ENCODE measurements at places on chromosomes 4 and X.
A peak's percentile ranks its signal among the peaks of the same experiment; 100 is the strongest.

GRCh38 chr4:170773709-170774273, 684.0 kb upstream of the AADAT start:
- DNase-seq, result no peak

DNA sequence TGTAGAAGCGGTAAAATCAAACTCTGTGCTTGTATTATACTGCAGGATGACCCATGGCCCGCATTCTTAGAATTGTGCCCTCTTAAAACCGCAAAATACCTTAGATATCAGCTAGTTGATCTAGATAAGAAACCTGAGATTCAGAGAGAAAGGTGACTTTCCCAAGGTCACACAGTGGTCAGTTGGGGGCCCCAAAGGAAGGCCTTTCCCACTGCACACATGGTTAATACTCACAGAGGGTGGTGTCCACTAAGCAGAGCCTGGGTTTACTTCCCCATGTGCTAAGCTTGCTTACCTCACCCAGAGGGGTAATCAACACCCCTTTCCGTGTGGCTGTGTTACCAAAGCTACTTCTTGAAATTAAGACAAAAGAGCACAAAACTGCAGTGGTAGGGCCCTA, 66.3 kb downstream of the RBM47 start:
- DNase-seq, result no peak

DNA sequence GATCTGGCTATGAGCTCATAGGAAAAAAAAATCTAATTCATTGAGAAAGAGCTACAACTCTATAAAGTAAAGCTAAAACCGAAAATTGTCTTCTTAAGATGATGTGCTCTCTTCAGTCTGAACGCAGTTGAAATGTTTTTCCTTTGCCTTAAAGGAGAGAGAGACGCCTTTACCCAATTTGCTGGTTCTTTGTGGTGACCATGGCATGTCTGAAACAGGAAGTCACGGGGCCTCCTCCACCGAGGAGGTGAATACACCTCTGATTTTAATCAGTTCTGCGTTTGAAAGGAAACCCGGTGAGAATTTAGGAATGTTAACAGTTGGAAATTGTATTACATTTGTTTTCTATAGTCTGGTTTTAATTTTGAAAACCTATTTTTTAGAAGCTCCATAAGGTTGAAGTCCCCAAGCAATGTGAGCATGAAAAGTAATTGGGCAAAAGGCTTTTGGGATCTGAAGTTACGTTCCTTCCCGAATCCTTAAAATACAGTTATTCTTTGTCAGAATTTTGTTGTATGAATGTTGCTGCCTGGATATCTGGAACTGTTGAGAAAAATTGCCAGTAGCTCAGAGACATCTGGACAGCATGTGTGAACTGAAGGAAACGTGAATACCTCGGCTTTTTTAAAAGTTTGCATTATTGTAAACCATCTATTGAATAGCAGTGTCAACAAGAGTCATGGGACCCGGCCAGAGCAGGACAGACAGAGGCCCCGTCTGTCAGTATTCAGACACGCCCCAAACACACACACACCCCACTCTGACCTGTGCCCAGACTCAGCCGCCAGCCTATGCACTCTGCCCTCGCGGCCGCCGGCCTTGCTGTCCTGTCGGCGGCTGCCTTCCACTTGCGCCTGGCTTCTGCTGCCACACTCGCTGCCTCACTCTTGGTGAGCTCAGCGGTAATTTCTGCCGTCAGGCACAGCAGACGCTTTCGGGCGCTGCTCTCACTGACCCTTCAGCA, 9.9 kb downstream of the PIGG start:
- no peak for DNase-seq

DNA sequence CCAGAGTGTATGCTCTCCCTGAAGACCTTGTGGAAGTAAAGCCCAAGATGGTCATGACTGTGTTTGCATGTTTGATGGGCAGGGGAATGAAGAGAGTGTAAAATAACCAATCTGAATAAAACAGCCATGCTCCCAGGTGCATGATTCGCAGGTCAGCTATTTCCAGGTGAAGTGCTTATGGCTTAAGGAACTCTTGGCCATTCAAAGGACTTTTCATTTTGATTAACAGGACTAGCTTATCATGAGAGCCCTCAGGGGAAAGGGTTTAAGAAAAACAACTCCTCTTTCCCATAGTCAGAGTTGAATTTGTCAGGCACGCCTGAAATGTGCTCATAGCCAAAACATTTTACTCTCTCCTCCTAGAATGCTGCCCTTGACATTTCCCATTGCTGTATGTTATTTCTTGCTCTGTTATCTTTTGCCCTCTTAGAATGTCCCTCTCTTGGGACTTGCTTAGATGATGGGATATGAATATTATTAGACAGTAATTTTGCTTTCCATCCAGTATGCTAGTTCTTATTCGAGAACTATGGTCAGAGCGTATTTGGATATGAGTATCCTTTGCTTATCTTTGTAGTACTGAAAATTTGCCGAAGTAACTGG, 88.6 kb downstream of the PLS3 start:
- no peak for DNase-seq

GRCh38 chrX:138150709-138151108, 560.8 kb downstream of the FGF13 start:
- peak; percentile 1 for DNase-seq

DNA sequence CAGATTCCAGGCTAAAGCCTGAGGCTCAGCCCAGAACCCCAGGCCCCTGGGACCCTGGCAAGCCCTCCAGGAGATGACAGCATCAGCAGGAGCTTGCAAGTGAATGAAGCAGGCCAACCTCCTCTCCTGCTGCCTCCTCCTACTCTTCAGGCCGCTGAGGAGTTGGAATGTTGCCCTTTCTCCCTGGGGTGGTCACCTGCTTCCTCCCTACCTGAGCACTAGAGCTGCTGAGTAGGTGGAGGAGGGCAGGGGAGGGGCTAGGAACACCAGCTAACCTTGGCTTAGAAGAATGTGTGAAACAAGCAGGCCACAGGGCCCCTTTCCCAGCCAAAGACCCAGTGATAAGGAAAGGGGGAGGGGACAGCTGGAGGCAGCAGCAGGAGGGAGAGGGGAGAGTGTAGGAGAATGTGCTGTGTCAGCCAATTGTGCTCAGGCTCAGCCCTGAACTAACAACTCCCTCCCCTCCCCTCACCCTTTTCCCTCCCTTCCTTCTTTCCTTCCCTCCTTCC, 58.0 kb downstream of the PJA1 start:
- no peak for DNase-seq

DNA sequence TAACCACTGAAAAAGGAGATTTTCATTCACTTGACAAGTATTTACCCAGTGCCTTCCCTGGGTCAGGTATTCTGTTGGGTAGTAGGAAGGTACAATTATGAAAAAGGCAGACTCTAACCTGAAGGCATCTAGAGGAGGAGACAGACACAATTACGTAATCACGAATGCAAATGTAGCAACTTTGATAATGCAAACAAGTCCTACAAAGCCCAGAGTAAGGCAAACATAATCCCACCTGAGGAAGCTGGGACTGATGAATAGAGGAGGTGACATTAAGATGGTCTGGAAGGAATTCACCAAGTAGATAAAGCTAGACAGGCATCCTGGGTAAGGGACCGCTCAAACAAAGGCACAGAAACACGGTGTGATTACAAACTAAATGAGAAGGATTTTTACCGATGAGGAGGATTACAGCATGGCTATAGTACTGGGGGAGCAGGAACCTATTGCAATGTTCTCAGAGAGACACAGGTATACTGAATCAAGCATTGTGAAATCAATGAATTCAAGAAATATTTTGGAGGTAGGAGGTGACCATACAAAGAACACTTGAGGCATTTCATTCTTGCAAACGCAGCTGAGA, 37.1 kb downstream of the TMEM150C start:
- DNase-seq, result no peak

DNA sequence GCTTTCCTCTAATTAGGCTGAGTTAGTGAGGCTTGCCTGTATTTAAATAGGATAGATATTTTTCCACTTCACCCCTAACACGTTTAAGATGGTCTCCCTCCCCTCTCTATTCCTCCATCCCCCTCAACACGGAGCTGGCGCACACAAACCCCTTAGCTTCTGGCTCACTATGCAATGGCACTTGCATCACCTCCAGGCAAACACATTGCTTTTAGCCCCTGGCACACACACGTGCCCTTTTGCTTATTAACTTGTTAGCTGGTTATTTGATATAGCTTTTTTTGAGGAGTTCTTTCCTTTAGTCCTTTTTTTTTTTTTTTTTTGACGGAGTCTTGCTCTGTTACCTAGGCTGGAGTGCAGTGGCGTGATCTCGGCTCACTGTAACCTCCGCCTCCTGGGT, 94.3 kb downstream of the HDAC8 start:
- DNase-seq, result no peak

- no peak for DNase-seq
Observed at GRCh38 chr4:105551965-105552746, at the start of gene ARHGEF38. Gene ARHGEF38 (plus strand): TSS chr4:105552620. CDS start chr4:105552766, 146 bp downstream.

DNA sequence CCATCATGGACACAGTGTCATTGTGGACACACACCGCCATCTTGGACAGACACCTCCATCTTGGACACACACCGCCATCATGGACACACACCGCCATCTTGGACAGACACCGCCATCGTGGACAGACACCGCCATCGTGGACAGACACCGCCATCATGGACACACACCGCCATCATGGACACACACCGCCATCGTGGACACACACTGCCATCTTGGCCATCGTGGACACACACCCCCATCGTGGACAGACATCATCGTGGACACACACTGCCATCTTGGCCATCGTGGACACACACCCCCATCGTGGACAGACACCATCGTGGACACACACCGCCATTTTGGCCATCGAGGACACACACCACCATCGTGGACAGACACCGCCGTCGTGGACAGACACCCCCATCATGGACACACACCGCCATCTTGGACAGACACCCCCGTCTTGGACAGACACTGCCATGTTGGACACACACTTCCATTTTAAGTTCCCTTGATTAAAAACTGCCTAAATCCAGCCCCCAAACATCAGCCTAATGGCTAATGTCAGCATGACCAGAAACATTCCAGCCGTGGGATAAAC, 9.1 kb downstream of the ASMTL start:
- DNase-seq, result no peak

GRCh38 chr4:2792711-2793585, at the start of gene SH3BP2:
Gene SH3BP2 (plus strand): TSS chr4:2793085. CDS start chr4:2820618, 27,533 bp downstream.
- peak; percentile 75 for DNase-seq

- no peak for DNase-seq
Observed at GRCh38 chrX:130682990-130683389, 220.0 kb downstream of the ENOX2 start.

DNA sequence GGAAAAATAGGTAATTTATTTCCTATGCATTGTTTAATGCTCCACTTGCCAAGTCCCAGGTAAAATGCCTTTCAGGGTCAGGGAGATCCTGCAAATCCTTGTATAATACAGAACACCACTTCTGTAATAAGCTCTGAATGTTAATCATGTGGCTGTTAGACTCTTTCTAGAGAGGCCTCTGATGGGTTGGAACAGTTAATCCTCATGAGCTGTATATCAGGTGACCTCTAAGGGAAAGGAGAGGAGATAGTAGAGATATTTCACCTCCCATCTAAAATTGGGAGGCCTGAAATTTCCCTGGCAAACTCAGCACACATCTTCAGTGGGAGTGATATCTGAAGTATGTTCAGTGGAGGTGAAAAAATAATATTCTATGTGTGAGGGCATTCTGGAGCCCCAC, 210.6 kb upstream of the WDFY3 start:
- no peak for DNase-seq

DNA sequence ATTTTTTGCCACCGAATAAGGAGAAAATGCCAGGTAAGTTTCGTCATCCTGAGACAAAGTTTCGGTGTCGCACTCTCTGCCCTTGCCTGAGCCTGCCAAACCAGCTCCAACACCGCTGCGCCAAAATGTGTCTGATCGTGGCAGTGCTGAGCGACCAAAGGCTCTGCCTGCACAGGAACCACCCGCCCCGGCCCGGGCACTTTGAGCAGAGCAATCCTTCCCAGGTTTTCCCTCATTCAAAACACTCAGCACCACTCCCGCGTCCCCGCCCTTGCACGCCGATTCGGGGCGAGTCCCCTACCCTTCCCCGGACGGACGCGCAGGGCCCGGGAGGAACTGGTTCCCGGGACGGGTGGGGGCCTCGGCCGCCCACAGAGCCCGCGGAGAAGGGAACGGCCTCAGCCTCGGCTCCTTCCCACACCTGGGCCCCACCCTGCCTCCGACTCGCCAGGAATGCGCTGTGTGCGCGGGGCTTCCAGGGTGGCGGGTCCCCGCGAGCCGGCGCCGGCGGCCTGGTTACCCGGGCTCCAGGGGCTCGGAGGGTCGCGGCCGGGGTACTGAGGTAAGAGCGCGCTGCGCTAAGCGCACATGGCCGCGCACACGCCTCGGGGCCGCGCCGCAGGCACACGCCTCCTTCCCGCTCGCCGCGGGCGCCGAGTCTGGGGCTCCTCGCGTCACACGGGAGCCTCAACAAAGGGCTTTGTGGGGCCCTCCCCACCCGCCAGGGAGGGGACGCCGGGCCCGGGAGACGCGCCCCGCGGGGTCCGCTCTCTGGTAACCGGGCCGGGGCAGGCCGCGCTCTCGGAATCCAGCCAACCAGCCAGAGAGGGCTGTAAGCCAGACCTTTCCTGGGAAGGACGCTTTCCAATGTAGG, at the start of gene C4orf36:
Gene C4orf36 (minus strand): TSS at position 661 of the 874 bp plus-strand sequence. CDS start 902 bp downstream, outside the sequence.
- peak; percentile 55 for DNase-seq

- DNase-seq, result no peak
Observed at GRCh38 chrX:11066812-11067211, 44.3 kb upstream of the HCCS start.

DNA sequence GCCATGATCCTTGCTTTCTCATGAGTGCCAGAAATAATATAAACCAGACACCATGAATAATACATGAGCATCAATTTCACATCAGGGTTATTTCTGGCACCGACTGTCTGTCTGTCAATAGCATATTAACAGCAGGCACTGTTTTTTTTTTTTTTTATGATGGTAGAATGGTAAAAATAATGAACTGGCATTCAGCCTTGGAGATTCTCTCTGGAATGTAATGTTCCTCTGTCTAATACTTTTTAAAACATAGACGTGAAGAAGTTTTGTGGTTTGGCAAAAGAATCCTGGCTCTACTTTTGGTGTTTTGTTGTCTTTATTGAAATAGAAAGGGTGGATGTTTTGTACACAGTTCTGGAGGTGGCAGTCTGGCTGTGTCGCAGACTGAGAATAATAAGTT, 874.6 kb upstream of the PRKX start:
- no peak for DNase-seq

GRCh38 chrX:141320801-141321200, 78.5 kb upstream of the SPANXC start:
- DNase-seq, result no peak

DNA sequence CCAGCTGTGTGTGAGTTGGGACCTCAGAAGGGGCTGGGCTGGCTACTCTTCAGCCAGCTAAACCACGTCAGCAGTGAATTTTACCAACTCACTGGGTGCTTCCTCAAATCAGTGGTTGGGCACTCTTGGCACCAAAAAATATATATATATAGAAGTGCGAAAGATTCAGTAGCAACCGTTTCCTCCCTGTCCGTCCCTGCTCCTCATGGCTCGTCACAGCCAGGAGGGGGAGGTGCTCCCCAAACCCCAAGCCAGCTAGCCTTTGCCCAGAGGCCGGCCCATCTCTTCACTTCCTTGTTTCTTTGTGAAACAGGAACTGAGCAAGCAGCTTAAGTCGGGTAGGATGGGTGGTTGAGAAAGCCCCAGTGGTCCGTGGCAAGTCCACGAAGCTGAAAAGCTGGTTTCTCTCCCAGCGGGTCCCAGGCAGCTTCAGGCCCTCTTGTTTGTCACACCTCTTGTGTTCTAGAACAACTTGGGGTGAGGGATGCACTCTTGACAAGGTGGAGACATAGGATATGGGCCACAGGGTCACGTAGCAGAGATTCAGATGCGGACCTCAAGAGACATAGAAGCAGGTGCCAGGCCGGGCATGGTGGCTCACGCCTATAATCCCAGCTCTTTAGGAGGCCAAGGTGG, 6.8 kb upstream of the SASH3 start:
- DNase-seq, result peak; percentile 71

GRCh38 chr4:170872794-170873193, 783.0 kb upstream of the AADAT start:
- DNase-seq, result no peak

- no peak for DNase-seq
Observed at GRCh38 chr4:6352031-6352692, 82.5 kb downstream of the WFS1 start.
